EL (cell line): ENCODE measurements at places on chromosomes 12 and 14.

DNA sequence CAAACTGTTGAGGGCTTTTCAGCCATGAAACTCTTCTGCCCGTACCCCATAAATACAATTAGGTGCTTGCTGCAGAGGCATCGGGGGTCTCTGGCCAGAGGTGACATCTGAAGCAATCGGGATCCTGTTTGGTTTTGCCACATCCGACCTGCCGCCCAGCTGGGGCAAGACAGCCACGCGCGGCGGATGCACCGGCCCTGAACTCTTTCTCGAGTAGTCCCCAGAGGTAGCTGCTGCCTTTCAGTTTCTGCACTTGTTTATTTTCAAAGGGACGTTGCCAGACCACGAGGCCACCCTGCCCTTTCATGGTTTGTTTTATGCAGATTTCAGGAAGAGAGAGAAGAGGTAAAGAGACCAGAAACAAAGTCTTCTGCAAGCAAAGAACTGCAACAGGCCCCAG, 10.6 kb upstream of the MLXIP start:
- no peak for DNase-seq

DNA sequence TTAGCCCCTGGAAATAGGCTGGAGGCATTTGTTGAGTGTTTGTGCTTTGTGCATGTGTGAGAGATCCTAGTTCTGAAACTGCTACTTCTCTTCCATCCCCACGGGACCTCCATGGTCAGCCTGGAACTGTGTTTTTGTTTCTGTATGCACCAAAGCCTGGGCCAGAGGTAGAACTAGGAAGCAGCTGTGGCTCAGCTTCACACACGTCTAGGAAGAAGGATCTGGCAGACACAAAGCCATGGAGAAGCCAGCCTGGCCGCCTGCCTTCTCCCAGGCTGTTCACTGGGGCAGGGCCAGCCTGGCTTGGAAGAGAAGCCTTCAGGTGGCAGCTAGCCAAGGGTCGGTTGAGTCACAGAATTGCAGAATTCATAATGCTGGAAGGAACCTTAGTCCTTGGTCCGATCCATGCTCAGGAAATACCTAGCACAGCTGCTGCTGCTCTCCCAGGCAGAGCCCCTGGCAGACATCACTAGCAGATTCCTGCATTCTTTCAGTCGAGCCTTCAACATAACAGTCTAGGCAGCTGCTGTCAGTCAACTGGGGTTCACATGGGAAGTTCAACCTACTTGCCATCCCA, 27.0 kb downstream of the RIN3 start:
- DNase-seq, result peak; percentile 99

DNA sequence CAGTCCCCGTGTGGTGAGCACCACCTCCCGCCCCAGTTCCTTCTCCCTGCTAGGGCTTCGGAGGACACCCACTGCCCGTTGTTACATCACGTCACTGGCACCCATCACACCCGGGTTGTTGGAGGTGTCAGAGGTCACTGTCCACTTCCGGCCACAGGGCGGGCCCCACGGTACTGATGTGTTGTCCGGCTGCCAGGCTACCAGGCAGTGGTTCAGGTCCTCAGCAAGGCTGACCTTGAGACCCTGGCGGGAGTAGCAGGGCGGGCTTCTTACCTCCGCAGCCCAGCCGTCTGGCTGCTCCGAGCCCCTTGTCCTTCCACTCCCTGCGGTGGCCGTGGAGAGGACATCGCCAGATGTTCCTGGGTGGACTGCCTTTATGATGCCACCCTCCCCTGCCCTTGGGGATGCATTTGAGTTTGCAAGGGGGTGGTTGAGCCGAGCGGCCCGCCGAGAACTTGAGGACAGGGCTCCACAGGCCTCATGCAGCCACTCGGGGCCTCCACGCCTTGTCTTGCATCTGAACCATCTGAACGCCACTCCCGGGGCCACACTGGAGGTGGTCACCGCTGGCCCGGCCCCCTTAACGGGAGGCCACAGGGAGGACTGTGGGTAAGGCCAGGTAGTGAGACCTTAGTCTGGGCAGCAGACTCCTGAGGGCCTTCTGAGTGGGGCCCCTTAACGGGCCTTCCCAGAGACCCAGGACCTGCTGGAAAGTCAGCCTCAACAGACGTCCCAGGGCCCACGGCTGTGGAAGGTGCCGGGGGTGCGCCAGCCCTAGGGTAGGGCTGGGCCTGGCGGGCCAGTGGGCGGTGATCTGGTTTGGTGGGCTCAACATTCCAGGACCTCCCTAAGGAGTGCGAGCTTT, 27.1 kb upstream of the PLD4 start:
- DNase-seq, result no peak

- no peak for DNase-seq
Measured at GRCh38 chr12:132147423-132148367, 3.4 kb downstream of the NOC4L start.

GRCh38 chr12:10301103-10301502, 6.6 kb upstream of the KLRD1 start:
- peak; percentile 23 for DNase-seq

DNA sequence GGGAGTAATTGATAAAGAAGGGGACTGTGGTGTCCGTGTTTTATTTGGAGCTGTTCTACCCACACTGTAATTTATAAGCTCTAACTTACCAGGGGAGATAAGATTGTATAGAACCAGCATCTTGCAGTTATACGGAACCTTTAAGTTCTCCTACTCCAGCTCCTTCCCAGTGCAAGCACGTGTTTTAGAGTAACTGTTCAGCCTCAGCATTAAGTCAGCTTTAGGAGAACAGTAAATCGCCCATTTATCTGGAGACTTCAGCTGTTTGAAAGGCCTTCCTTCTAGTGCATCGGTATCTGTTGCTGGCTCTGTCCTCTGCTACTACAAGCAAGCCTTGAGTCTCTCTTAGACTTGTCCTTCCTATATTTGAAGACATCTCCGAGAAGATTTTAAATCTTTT, 95.6 kb downstream of the ETV6 start:
- DNase-seq, result no peak

DNA sequence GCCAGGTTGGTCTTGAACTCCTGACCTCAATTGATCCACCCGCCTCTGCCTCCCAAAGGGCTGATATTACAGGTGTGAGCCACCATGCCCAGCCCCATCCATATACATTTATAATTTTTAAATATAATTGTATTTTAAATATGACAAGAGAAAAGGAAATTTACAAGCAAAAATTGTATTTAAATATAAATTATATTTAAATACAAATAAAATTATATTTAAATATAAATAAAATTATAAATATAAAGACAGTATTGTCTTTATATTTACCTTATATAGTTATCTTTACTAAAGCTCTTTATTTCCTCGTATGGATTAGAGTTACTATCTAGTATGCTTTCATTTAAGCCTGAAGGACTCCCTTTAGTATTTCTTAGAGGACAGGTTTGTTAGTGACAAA, 11.9 kb upstream of the ATF7 start:
- no peak for DNase-seq

- DNase-seq, result no peak
Measured at GRCh38 chr12:97293541-97293940, 169.1 kb upstream of the RMST start.
